ENCODE measurements at places on chromosomes 2 and 18.
A peak's percentile ranks its signal among the peaks of the same experiment; 100 is the strongest.

- DNase-seq, result no peak
These were observed 173.3 kb upstream of the ZEB2 start for GRCh38 chr2:144693179-144693578.

DNA sequence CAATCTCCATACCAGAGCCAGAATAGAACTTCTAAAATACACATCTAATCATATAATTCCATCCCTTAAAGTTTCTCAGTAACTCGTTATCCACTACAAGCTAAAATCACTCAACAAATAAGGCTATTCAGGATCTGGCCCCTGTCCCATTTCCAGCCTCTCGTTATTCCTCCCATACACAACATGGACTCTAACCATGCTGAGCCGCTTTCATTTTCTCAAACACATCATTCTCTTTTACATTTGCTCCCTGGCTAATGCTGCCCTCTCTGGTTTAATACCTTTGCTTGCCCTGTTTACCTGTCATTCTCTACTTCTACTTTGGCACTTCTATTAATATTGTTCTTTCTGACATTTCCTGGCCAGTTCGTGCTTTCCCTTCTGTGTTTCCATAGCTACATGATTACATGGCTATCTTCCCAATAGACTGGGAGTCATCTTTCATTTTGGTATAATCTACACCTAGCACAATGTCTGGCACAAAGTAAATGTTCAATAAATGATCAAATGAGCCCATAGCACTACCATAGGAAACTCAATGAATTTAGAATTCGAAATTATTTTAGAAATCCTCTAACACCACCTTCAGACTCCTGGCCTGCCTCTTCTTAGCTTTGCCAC lies 163.6 kb upstream of the VRK2 start:
- DNase-seq, result no peak

DNA sequence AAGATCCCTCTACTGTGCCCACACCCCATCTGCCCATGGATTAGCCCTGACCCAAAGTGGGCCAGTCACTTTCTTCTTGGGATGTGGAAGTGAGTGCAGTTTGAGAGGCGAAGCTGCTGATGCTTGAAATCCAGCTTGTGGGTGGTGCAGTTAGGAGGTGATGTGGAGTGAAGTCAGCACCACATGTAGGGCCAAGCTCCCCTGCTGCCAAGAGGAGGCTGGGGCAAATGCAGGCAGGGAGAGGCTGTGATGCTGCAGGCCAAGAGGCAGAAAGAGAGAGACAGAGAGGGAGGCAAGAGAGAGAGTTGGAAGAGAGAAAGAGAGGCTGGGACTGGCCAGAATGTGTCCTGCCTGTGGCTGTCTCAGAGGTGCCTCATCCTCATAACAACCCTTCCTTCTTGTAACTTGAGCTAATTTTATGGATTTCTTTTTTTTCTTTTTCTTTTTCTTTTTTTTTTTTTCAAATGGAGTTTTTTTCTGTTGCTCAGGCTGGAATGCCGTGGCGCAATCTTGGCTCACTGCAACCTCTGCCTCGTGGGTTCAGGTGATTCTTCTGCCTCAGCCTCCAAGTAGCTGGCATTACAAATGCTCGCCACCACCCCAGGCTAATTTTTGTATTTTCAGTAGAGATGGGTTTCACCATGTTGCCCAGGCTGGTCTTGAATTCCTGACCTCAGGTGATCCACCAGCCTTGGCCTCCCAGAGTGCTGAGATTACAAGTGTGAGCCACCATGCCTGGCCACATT lies 35.3 kb upstream of the CAB39 start:
- DNase-seq, result peak; percentile 38

DNA sequence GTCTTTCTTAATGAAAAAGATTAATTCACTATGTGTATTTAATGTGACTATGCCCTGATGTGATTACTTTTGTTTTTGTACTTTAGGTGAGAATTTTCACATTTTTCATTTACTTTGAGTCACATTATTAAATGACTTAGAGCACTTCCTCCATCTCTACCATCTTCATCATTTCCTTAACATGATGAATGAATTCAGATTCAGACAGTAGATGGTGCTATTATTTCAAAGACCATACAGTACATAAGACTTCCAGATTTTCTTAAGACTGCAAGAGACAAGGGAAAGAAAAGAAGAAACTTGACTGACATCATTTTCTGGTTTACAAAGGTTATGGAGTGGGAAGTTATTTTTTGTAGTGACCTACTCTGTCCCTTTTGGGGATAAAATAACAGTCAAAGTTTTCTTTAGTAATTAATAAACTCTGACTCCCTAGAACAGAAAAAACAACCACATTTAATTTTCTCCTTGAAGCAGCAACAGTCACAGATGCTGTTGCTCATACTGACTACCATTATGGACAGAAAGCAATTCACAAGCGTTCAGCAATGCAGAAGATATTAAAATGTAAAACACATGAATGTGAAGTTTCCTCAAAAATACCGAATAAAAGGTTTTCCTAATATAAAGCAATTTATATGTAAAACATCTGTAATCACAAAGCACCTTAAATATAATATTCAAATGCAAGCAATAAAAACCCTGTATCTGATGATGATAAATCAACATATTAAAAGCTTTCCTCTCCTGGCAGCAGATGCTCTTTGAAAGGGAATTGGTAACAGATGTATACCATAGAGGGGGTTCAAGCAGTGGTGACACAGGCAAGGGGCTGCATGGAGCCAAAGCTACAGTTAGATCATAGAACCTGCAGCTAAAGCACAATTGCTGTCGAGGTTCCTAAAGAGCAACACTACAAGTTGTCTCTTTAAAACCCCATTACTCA lies 1010.9 kb upstream of the NXPH2 start:
- peak; percentile 3 for DNase-seq

DNA sequence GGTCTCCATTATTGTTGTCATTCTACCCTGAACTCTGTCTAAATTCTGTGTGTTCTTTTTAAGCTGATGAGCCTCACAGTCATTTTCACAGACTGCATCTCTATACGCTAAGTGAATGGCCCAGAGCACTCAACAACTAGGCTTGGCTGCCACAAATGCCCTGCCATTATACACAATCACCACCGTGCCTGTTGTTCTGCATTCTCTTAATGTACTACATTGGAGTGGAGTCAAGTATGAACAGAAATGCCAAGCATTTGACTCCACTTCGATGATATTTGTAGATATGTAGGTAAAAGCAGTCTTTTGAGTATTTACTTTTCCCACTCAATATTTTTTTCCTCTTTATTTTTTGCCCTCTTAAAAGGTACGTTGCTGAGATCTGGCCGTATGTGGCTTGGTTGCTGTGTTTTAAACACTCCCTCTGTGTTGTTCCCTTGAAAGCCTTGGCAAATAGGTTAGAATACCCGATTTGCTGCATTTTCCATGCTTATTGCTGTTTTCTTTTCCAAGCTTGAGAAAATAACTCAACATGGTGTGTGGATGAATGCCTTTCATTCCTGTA lies 36.2 kb upstream of the TMEFF2 start:
- no peak for DNase-seq

GRCh38 chr18:34023471-34023870 lies 201.2 kb downstream of the NOL4 start:
- no peak for DNase-seq

DNA sequence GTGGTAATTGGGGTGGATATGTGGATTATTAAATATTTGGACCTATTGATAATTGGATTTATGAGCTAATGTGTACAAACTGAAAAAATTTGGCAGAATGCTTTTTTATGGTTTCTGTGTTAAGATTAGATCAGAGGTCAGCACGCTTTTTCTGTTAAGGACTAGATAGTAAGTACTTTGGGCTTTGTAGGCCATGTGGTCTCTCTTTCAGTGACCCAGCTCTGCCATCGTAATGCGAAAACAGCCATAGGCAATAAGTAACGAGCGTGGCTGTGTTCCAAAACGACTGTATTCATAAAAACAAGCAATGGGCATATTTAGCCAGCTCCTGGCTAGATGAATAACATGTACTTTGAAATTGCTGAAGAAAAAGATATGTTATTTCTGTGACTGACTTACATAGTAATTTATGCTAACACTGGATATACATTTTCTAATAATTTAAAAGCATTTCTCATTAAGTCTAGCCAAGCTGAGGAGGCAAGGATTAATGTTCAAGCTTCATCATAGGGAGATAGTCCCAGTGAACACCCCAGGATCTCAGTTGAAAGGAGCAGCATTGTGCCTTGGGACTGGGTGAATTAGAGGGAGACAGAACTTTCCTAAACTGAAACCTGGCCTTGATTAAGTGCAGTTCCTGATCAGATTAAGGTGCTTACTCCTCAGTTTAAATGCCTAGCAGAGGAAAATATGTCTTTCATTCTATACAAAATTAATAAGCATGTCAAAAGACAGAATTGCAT lies 20.0 kb downstream of the CCDC138 start:
- no peak for DNase-seq

DNA sequence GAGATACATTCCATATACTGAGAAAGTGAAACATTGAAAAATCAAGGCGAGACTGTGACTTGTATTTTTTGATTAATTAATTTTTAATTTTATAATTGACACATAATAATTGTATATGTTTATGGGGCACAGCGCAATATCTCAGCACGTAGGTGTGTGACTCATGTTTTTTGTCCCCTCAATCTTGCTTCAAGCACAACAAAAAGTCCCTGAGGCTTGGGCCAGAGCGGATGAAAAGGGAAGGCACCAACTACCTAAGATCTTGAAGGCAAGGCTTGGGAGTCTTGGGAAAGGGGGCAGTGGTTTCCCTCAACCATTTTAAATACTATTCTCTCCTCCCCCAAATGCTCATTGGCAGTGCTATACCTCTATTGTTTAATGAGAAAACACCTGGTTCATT lies 9.9 kb downstream of the SGPP2 start:
- no peak for DNase-seq

- peak; percentile 71 for DNase-seq
These were observed 44.6 kb downstream of the HAUS1 start for GRCh38 chr18:46148810-46149209.
